ENCODE measurements at places on chromosomes 2 and 18.

DNA sequence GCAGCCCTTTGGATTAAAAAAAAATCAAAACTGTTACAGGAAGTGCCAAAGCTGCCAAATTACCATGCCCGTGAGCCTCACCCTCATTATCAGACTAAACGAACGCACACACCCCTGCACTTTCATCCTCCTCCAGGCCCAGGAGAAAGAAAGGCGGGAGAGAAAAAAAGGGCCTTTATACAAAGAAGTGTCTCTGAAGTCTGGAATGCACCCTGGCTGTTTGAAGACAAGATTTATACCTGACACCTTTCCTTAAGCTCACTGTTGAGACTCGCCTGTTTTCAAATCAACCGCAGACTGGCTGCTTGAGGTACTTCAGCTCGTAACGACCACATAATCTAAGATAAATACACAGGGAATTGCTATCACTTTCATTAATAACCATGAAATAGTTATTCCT, 31.0 kb downstream of the EDAR start:
- peak; percentile 61 for DNase-seq

DNA sequence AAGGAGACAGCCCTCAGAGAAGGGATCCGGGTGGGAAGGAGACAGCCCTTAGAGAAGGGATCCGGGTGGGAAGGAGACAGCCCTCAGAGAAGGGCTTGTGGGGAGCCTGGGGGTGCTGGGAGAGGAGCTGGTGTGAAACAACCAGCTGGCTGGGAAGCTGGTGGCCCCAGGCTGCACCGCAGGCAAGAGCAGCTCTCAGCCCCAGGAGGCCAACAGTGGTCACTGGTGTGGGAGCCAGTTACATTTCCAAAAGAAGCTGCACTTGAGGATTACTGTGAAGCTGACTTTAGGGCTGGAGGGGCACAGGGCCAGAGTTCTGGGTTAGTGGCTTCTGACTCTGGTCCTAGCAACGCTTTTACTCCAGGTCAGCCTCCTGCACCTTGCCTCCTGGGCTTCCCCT, 3.3 kb downstream of the HES6 start:
- no peak for DNase-seq

DNA sequence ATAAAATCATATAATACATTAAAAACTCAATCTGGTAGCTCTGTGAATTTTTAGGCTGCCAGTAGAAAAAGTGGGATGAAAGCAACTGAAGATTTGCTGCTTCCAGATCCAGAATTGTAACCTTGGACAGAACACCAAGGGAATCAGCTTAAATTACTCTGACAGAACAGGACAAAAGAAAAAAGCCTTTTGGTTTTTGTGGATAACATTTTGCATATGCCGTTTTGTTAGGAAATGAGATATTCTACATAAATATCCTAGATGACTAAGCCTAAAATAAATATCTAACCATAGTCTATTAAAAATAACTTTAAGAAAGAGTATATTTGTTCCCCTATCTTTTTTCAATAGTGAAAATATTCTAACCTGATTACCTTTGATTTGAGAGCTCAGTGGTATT, 148.7 kb upstream of the DOCK10 start:
- no peak for DNase-seq

GRCh38 chr2:60490848-60491247, 62.6 kb downstream of the BCL11A start:
- no peak for DNase-seq

DNA sequence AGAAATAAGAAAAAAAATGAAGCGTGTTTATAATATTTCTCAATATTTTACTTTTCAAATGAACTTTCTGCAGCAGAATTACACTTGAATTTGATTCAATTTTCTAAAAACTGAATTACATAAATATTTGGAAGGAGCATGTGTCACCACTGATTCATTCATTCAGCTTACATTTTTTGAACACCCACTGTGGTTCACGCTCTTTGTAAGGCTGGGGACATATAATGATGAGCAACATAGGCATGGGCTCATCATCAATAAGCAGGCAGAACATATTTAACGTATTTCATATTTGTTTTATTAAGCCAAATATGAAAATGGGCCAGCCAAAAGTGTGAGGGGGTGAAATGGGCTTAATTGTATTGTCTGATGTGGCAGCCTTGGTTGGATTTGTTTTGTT, 209.1 kb downstream of the CTNNA2 start:
- DNase-seq = no peak

GRCh38 chr2:106724301-106724794, 161.6 kb downstream of the ST6GAL2 start:
- no peak for DNase-seq

DNA sequence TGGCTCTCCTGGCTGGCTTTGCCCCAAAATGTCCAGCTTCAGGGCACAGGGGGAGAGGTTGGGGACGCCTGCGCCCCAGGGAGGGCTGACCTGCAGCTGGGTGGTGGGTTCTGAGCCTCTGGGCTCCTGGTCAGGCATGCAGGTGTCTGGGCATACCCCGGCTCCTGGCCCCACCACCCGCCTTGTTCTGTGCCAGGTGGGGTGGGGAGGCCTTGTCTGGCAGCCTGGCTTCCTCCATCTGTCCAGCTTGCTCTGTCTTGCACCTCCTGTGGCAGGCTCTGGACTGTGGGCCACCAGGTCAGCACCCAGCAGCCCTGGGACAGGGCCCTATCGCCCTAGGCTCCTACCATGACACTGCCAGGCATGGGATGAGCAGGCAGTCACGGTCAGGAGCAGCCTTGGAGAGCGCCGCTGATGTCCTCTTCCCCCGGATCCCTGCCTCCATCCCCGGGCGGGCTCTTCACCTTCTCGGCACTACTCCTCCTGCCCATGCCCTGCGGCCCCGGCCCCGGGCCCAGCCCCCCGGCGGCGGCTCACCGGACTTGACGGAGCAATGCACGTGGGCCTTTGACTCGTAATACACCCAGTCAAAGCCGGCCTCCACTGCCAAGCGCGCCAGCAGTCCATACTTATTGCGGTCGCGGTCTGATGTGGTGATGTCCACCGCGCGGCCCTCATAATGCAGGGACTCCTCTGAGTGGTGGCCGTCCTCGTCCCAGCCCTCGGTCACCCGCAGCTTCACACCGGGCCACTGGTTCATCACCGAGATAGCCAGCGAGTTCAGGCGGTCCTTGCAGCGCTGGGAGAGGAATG, 3.6 kb downstream of the IHH start:
- peak; percentile 31 for DNase-seq

- no peak for DNase-seq
These were observed 18.5 kb downstream of the REL start for GRCh38 chr2:60899892-60900249.

- DNase-seq = no peak
These were observed 42.0 kb upstream of the MSH2 start for GRCh38 chr2:47360927-47361326.

DNA sequence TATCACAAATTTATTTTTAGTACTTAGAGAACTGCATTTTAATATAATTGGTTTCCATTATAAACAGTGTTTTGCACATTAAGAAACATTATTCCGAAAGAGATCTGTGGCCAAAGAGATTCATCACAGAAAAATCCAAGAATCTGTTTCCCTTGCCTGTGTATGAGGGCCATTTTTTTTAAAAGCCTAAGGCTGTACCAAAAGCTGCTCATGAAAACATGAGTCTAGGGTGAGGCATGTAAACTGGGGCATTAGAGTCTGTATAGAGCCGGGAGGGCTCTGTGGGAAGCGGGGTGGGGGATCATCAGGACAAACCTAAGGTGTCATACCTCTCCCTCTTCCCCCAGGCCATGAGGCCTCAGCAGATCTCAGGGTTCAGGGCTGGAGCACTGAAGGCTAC, 223.8 kb downstream of the FBXO15 start:
- no peak for DNase-seq

- DNase-seq = peak; percentile 86
These were observed 5.8 kb upstream of the MEIS1 start for GRCh38 chr2:66428986-66429612.

DNA sequence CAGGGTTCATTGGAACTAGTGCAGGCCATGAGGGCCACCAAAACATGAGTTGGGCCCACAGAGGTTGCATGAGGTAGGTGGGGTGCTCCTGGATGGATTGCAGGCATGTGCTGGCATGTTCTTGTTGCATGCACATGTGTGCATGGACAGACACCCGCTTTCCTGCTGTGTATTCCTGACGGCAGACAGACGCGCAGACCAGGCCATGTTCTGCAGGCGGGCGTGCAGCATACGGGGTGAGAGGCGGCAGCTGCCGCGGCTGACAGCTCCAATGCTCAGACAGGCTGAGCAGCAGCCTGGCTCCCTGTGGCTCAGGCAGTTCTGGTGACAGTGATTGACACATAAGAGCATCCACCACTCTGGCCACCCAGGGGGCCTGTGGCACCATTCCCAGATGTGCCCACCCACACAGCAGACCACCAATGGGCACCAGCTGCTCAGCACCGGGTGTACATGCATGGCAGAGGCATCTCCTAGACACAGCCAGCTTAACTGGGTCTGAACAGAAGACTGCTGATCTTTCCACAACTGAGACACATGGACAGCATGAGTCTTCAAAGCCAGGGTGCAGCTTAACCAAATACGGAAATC, 21.2 kb downstream of the HS1BP3 start:
- DNase-seq = peak; percentile 74

DNA sequence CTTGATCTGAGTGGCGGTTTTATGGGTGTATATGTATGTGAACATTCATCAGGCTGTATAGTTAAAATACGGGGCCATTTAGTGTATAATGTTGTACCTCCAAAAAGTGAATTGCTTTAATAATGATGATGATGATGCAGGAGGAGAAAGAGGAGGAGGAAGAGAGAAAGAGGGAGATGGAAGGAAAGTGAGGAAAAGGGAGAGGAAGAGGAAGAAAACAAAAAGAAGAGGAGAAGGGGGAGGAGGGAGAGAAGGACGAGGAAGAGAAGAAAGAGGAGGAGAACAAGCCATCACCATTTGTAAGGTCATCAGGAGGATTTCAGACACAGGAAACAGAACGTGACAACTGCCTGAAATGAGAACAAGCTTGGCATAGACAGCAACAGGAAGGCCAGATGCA, 168.4 kb upstream of the NCKAP5 start:
- DNase-seq = no peak

DNA sequence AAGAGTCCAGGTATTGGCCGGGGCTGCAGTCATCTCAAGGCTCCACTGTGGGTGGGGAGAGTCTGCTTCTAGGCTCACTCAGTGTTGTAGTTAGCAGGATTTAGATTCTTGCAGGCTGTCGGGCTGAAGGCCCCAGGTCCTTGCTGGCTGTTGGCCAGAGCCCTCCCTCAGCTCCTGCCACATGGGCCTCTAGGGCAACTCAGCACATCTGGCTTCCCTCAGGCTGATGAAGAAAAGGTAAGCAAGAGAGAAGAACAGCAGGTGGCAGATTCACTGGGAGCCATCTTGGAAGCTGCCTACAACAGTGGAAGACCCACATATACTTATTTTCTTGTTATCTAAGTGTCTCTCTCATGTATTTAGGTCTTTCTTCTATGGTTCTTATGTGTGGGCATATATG, 4.3 kb downstream of the MRPS9 start:
- no peak for DNase-seq

- no peak for DNase-seq
These were observed 593.1 kb downstream of the TMX3 start for GRCh38 chr18:68121826-68122225.

DNA sequence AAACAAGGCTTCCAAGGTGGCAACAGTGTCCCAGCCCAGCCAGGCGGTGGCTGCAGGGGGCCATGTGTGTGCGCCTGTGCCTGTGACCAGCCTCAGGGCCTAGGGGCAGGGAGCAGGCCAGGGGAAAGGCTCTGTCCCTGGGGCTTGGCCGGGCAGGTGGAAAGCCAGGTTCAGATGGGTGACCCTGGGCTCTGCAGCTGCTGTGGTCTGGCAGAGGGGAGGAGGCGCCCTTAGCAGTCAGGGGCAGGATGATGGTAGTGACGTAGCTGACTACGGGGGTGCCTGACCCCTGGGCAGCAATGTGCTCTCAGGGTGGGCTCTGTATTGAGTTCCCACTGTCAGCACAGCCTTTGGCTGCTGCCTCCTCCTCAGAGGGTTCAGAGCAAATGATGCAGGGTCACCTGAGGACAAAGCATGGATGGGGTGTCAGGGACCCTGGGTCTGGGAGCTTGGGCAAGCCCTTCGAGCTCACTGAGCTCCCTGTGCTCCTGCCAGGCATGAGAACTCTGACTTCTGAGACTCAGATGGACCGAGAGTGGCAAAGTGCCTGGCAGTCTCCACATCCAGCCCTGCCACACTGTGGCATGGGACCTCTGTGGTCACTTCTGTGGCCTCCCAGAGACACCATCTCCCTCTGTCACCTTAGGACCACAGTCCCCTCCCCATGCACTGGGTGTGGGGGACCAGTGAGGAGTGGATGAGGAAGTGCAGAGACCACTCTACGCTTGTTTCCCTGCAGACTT, 56.6 kb upstream of the ALPP start:
- no peak for DNase-seq

DNA sequence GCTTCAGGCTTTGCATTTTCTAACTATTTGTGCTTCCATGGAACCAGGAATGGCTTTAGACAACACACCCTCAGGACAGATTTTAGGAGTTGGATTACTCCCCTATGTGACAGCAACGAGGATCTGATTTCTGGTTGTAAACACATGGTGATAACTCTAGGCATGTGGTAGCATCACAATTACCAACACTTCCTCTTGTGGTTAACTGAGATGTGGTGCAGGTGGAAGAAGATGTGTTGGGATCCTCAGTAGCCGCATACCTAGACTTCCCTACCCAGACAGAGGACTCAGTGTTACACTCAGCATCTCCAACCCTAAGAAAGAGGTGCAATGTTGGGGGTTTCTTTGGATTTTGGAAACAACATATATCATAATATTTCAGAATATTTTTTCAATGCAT, 234.8 kb downstream of the DOK6 start:
- no peak for DNase-seq

GRCh38 chr18:13283746-13284145, 65.2 kb downstream of the LDLRAD4 start:
- no peak for DNase-seq

DNA sequence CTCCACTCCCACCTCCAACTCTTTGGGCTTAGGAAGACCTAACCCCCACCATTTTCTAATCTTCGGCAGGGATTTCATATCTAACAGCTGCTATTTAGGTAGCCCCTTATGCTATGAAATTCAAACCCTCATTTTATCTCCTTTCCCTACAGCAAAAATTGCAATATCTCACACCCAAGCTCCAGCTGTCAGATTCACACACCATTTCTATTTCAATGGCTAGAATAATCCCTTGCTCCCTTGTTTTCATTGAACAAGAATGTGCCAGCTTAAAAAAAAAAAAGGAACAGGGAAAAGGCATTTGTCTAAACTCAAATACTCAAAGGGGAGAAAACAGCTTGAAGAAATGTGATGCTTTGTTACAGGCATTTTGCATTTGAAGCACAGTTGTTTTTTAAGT, 850.6 kb upstream of the ACVR2A start:
- no peak for DNase-seq

- DNase-seq = no peak
These were observed 209.0 kb downstream of the DYM start for GRCh38 chr18:49251451-49251850.

- no peak for DNase-seq
These were observed 89.8 kb upstream of the ITGA4 start for GRCh38 chr2:181367411-181367810.

DNA sequence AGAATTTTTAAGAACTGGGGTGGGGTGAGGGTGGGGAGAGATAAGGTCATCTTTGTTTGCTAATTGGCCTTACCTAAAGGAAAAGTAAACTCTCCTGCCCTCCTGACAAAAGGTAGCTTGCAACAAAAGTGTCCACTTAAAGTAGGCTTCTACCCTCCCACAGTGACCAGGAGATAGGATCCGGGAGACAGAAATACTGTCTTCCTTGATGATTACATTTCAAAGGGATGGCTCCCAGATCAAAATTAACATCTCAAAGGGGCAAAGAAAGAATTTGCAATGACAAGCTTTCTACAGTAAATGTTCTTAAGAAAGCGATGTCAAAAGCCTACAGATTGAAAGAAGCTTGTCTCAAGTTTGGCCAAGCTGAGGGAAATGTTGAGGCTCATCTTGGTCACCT, 775.3 kb downstream of the CPS1 start:
- DNase-seq = no peak
